Vagina (tissue), 2 donors: ENCODE measurements at places on chromosomes 2 and 18. TPM values are rescaled to one million over a fixed set of nuclear protein-coding genes. Genes with fewer than 3 reads are reported as not detected.
A peak's percentile ranks its signal among the peaks of the same experiment; 100 is the strongest.

- no peak overlapping the region for H3K4me3 ChIP-seq
- peaks cover 45% of the 10 kb centered on the region for H3K4me1 ChIP-seq
- H3K36me3 ChIP-seq: no peaks in the 10 kb centered on the region
- no peak overlapping the region for H3K27ac ChIP-seq
- H3K27me3 ChIP-seq: no peaks in the 10 kb centered on the region
Measured at GRCh38 chr2:217431577-217432269, 571.1 kb downstream of the TNS1 start.

GRCh38 chr2:227765788-227766372 lies 20.2 kb downstream of the SCYGR8 start:
- no peaks in the 10 kb centered on the region for H3K27me3 ChIP-seq
- H3K36me3 ChIP-seq: no peaks in the 10 kb centered on the region
- no peak overlapping the region for H3K27ac ChIP-seq
- no peak overlapping the region for H3K4me3 ChIP-seq

DNA sequence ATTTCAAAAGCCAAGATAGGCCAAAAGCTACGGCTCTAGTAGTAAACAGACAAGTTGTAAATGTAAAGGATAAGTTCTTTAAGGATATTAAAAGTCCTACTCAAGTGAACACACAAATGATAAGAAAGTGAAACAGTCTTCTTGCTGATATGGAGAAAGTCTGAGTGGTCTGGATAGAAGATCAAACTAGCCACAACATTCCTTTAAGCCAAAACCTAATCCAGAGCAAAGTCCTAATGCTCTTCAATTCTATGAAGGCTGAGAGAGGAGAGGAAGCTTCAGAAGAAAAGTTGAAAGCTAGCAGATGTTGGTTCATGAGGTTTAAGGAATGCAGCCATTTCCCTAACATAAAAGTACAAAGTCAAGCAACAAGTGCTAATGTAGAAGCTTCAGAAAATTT lies 111.7 kb upstream of the ZEB2 start:
- H3K36me3 ChIP-seq: no peaks in the 10 kb centered on the region
- H3K27ac ChIP-seq: no peak overlapping the region
- no peak overlapping the region for H3K4me3 ChIP-seq

- H3K4me3 ChIP-seq: no peak overlapping the region
- no peaks in the 10 kb centered on the region for H3K27me3 ChIP-seq
- no peak overlapping the region for H3K27ac ChIP-seq
- H3K4me1 ChIP-seq: no peaks in the 10 kb centered on the region
Measured at GRCh38 chr18:40955351-40955750, 999.7 kb upstream of the PIK3C3 start.

GRCh38 chr2:166343467-166343866 lies 32.3 kb downstream of the SCN9A start:
- no peaks in the 10 kb centered on the region for H3K4me1 ChIP-seq
- DNase-seq: no peak
- H3K36me3 ChIP-seq: no peaks in the 10 kb centered on the region
- H3K4me3 ChIP-seq: no peak overlapping the region
- no peak overlapping the region for H3K27ac ChIP-seq
- no peaks in the 10 kb centered on the region for H3K27me3 ChIP-seq

GRCh38 chr18:49013961-49014604 lies 63.3 kb upstream of the SMAD7 start:
- H3K27ac ChIP-seq: no peak overlapping the region
- H3K27me3 ChIP-seq: no peaks in the 10 kb centered on the region
- no peaks in the 10 kb centered on the region for H3K36me3 ChIP-seq
- H3K4me3 ChIP-seq: no peak overlapping the region
- peaks cover 19% of the 10 kb centered on the region for H3K4me1 ChIP-seq

- H3K27ac ChIP-seq: no peak overlapping the region
- no peak overlapping the region for H3K4me3 ChIP-seq
- no peaks in the 10 kb centered on the region for H3K27me3 ChIP-seq
- H3K4me1 ChIP-seq: peaks cover 45% of the 10 kb centered on the region
- no peaks in the 10 kb centered on the region for H3K36me3 ChIP-seq
Measured at GRCh38 chr2:160052531-160052930, 9.9 kb downstream of the PLA2R1 start.

DNA sequence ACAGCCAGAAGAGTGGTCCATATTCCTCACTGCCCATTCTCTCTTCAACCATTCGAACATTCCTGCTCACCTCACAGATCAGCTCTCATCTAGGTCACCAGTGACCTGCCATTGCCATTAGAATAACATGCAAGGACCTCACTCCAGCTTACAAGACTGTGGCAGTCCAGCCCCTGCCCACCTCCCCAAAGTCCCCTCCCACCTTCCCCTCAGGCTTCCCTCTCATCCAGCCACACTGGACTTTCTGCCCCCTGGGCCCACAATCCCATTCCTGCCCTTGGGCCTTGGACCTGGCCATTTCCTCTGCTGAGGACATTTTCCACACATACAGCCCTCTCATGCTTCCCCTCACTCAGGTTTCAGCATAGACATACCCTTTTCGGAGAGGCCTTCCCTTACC lies 5.2 kb upstream of the TMEM177 start:
- no peak overlapping the region for H3K4me3 ChIP-seq
- no peak for DNase-seq
- no peaks in the 10 kb centered on the region for H3K4me1 ChIP-seq
- H3K27ac ChIP-seq: no peak overlapping the region
- H3K36me3 ChIP-seq: no peaks in the 10 kb centered on the region

DNA sequence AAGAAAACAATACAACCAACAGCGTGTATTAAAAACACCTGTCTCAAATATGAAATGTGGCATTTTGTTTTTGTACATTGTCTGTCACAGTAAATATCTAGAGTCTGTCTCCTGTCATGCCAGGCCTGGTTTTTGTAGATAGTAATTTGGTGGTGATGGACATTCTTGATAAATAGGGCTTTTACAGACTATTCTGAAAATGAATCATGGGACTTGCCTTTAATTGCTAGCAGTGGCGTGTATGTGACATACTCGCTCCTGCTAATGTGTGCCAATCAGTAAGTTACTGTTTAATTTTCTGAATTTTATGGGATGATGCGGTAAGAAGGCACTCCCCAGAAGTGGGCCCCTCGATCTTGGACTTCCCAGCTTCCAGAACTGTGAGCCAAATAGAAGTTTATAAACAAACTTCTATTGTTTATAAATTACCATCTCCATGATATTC lies 83.7 kb downstream of the TANC1 start:
- H3K4me1 ChIP-seq: peaks cover 44% of the 10 kb centered on the region
- H3K4me3 ChIP-seq: no peak overlapping the region
- H3K36me3 ChIP-seq: no peaks in the 10 kb centered on the region
- H3K27me3 ChIP-seq: no peaks in the 10 kb centered on the region
- DNase-seq: no peak

- no peak for DNase-seq
- no peaks in the 10 kb centered on the region for H3K27me3 ChIP-seq
- H3K36me3 ChIP-seq: no peaks in the 10 kb centered on the region
- H3K4me1 ChIP-seq: no peaks in the 10 kb centered on the region
- no peak overlapping the region for H3K4me3 ChIP-seq
Measured at GRCh38 chr18:46148810-46149209, 44.6 kb downstream of the HAUS1 start.

GRCh38 chr2:22970284-22970975 lies 414.5 kb upstream of the KLHL29 start:
- no peaks in the 10 kb centered on the region for H3K27me3 ChIP-seq
- no peaks in the 10 kb centered on the region for H3K36me3 ChIP-seq
- no peak overlapping the region for H3K27ac ChIP-seq
- no peak for DNase-seq
- no peak overlapping the region for H3K4me3 ChIP-seq

GRCh38 chr18:55421615-55422419 lies 166.2 kb downstream of the TCF4 start:
- H3K36me3 ChIP-seq: no peaks in the 10 kb centered on the region
- peaks cover 36% of the 10 kb centered on the region for H3K4me1 ChIP-seq
- H3K27ac ChIP-seq: peak overlapping the region; percentile 85
- no peak for DNase-seq
- H3K4me3 ChIP-seq: peak overlapping the region; percentile 29
- no peaks in the 10 kb centered on the region for H3K27me3 ChIP-seq

GRCh38 chr2:124970030-124970429 lies 944.9 kb downstream of the CNTNAP5 start:
- no peaks in the 10 kb centered on the region for H3K36me3 ChIP-seq
- H3K27ac ChIP-seq: no peak overlapping the region
- no peak for DNase-seq
- H3K4me3 ChIP-seq: no peak overlapping the region
- no peaks in the 10 kb centered on the region for H3K27me3 ChIP-seq
- H3K4me1 ChIP-seq: no peaks in the 10 kb centered on the region

SH3RF3 gene
- 10.8 TPM for total RNA-seq

GPR45 gene
- not detected for total RNA-seq

STK17B gene
- 24.3 TPM for total RNA-seq

PLCD4 gene
- total RNA-seq: 12.0 TPM

MROH2A gene
- total RNA-seq: not detected

KLHL30 gene
- 0.25 TPM for total RNA-seq

SOCS6 gene
- 16.0 TPM for total RNA-seq

NEMP2 gene
- 2.2 TPM for total RNA-seq
